ENCODE measurements at places on chromosomes 11 and 22. TPM values are rescaled to one million over a fixed set of nuclear protein-coding genes. Genes with fewer than 3 reads are reported as not detected.
A peak's percentile ranks its signal among the peaks of the same experiment; 100 is the strongest.

GRCh38 chr11:47269829-47270305, at the start of gene MADD:
TSS of gene MADD (plus strand) at chr11:47270133.
- peak; percentile 53 for DNase-seq

DNA sequence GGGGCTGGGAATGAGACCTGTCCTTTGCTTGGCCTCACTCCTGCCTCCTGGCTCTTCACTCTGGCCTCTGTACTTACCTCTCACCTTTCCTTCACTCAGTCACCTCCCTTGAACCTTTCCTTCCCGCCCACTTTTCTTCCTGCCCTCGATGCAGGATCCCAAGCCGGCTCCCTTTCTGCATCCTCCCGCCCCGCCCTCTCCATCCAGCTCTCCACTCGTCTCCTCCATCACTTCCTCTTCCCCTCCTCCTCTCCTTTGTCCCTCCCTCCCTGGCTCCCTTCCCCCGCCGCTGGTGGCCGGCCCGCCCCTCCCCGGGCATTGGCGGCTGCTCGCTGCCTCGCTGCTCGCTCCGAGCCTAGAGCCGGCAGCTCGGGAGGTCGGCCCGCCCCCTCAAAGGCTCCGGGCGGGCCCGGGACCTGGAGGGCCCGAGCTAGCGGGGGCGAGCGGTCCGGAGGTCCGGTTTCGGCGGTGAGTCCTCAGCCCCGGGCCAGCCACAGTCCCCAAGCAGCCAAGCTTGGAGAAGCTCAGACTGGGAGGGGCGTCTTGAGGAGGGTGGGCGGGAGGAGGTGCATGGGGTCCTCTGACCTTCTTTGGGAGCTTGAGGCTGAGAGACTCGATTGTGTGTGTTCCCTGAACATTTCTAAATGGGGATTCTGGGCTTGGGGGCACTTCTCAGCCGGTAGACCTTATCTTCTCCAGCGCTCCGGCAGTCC, 13.8 kb downstream of the PHLDB1 start:
- DNase-seq: peak; percentile 23

DNA sequence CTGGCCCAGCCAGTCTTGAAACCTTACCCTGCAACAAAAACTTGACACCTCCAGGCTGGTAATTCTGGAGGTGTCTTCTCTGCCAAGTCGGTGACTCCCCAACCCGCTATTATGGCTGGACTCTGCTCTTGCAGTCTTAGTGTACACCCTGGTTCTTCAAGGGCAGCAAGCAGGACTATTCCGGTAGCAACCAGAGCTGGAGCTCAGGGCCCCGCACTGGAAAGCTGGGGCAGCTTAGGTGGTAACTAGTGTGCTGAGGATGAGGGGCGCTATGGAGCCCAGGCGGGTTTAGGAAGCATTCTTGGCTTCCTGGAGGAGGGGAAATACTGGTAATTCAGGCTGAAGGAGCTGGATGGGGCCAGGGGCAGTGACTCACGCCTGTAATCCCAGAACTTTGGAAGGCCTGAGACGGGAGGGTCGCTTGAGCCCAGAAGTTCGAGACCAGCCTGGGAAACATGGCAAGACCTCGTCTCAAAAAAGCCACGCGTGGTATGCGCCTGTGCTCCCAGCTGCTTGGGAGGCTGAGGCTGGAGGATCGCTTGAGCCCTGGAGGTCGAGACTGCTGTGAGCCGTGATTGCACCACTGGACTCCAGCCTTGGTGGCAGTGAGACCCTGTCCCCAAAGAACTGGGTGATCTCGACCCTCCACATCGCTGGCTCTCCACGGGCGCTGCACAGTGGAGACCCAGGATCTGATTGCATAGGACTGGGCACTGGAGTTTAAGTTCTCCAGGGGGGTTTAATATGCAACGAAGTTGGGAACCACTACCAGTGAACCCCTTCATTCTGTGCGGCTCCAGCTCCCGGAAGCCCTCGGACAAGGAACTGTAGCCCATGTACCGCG, 10.6 kb upstream of the AIFM3 start:
- no peak for DNase-seq

DNA sequence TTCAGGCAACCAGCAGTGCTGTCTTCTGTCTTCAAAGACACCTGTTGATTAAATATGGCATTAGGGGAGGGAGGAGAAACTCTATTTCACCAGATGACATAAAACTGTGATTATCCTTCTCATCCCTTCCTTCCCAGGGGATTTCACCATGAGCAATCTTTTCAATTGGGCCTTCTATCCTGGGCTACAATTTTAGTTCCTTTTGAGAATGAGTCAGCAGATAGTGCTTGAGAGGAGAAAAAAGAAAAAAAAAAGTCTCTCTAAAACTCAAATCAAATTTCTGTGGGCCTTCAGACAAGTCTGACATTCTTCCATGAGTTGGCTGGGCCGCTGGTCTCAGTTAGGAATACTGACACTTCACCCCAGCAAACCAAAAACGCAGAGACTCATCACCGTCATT, 7.2 kb downstream of the FLI1 start:
- no peak for DNase-seq

DNA sequence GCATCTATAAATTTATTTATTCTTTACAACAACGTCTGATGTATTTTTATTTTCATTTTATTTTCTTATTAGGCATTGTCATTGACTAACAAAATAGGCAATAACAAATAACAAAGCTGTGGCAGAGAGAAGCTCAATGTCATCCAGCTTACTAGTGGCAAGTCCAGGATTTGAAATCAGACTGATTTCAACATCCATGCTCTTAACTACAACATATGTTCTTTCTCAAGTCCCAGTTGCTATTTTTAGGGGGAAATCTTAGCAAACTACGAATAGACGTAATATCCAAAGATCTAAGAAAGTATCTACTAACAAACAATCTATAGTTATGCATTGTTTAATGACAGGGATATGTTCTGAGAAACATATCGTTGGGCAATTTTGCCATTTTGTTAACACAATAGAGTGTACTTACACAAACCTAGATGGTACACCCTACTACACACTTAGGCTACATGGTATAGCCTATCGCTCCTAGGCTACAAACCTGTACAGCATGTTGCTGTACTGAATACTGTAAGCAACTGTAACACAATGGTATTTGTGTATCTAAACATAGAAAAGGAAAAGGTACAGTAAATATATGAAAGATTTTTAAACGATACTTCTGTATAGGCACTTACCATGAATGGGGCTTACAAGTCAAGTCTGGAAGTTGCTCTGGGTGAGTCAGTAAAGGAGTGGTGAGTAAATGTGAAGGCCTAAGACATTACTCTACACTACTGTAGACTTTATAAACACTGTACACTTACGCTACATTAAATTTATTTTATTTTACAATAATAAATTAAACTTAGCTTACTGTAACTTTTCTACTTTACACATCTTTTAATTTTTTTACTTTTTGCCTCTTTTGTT, 151.3 kb downstream of the DLG2 start:
- DNase-seq: no peak

GRCh38 chr11:13043912-13044628, 35.0 kb downstream of the RASSF10 start:
- DNase-seq: no peak

DNA sequence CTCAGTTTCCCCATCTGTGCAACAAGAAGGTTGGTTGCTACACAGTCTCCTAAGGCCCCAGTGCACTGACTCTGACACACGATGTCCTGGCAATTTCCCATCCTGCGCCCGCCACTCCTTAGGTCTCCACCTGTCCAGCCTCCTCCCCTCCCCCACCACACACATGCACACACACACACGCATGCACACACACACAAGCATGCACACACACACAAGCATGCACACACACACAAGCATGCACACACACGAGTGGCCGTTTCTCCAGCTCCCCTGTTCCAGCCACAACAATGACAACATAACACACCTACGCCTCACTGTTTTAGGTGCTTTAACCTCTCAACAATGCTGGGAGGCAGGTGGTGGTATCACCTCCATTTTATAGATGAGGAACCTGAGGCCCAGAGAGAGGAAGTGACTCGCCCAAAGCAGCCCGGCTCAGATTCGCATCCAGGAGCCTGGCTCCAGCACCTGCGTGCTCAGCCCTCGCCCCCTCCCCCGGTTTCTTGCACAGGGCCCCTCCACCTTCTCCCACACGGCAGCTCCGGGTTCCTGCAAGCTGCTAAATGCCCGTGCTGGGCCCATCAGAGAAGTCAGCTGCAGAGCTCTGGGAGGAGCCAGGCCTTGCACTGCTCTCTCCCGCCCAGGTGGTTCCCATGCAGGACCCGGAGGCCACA, 13.0 kb downstream of the CYTH4 start:
- DNase-seq: no peak

- no peak for DNase-seq
Observed at GRCh38 chr22:38082986-38083710, 836 bp downstream of the SLC16A8 start.

DNA sequence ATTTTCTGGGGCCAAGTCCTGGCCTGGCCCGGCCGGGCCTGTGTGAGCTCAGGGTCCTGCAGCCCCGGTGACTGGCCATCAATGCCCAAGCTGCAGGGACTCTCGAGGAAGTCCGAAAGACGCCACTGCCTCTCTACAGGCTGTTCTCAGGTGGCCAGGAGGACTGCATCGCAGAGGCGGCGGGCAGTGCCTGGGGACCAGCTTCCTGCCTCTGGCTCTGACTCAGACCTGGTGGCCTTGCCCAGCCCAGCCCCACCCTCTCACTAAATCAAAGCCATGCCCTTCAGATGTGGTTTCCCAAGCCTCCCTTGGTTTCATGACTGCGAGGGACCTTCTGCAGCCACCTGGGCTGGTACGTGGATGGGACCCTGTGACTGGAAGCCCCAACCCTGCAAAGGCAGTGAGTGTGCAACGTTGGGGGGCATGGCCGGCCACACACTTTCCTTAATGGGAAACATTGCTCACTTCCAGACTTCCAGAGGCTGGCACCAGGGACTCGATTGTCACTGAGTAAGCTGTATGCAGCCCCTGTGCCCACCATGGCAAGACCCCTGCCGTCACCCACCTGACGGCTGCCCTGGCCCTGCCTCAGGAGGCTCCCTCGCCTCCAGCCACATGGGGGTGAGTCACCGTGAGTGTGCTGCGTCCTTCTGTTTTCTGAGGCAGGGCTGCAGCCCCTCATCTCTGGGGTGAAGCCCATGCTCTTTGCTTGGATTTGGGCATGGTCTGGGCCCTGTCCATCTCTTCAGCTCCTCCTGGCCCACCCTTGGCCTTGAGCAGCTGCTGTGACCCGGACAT, 6.0 kb upstream of the FGF3 start:
- DNase-seq: no peak

- no peak for DNase-seq
Observed at GRCh38 chr11:69465236-69466000, 16.0 kb upstream of the LINC01488 start.

GRCh38 chr22:27627444-27627833, 174.1 kb downstream of the MN1 start:
- DNase-seq: no peak

The RAB38 gene
- 4.0 TPM for total RNA-seq

The B3GAT1 gene
- 0.63 TPM for total RNA-seq

The MOGAT2 gene
- not detected for total RNA-seq

The ANO1 gene
- total RNA-seq: 13.9 TPM

The OTOG gene
- total RNA-seq: not detected

The OR51B2 gene
- 1.1 TPM for total RNA-seq

The TRIM68 gene
- total RNA-seq: 18.0 TPM

The CYP2R1 gene
- total RNA-seq: 24.6 TPM

The LINC01488 gene
- total RNA-seq: not detected

The LRRN4CL gene
- 30.9 TPM for total RNA-seq

The PES1 gene
- 99.2 TPM for total RNA-seq

The GTPBP1 gene
- total RNA-seq: 42.7 TPM

The APOA5 gene
- not detected for total RNA-seq

The INS gene
- total RNA-seq: not detected

The CELSR1 gene
- total RNA-seq: 2.8 TPM

The ARHGAP8 gene
- total RNA-seq: 1.9 TPM

The SPINDOC gene
- 7.3 TPM for total RNA-seq

Data from omental fat pad (tissue), 4 donors.